ENCODE measurements at places on chromosomes 3 and 15.
A peak's percentile ranks its signal among the peaks of the same experiment; 100 is the strongest.

DNA sequence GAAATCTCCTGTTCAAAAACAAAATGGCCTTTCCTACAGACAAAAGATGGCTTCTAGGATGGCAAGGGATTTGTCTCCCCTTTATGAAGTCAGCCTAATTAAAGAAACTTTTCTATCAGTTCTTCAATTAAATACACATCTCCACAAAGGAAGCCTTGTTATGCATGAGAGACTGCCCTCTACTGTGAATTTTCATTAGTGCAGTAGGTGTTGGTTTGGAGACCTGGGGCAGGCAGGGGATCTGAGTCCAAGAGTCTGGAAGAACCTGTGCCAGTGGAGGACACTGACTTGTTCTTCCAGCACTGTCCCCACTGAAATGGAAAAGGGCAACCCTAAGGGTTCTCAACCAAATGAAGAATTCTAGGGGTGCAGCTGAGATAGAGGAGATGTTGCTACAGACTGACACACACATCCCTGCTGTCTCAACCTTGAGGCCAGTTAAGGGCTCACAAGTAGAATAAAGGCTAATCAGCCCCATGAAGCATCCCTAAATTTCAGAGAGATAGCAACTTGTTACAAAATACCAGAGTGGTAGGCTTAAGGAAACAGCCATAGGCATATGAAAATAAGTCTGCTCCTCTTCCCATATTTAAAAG is 174.0 kb upstream of the PRICKLE2 start:
- DNase-seq = peak; percentile 59

GRCh38 chr3:27507515-27508266 is 23.5 kb upstream of the SLC4A7 start:
- DNase-seq = no peak

DNA sequence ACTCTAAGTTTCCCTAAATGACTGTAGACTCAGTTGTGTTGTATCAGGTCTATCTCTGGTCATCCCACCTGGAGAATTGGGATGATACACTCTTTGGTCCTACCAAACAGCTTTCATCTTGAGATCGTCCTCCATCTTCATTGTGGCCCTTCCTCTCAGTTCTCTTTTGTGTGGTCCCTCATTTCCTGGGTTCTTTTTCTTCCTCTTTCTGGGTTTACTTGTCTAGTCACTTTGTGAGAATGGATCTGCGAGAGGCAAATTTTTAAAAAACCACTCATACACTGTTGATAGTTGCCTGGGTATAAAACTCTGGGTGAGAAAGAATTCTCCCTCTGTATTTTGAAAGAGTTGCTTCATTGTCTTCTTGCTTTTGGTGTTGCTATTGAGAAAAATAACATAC is 6.0 kb upstream of the AMOTL2 start:
- no peak for DNase-seq

DNA sequence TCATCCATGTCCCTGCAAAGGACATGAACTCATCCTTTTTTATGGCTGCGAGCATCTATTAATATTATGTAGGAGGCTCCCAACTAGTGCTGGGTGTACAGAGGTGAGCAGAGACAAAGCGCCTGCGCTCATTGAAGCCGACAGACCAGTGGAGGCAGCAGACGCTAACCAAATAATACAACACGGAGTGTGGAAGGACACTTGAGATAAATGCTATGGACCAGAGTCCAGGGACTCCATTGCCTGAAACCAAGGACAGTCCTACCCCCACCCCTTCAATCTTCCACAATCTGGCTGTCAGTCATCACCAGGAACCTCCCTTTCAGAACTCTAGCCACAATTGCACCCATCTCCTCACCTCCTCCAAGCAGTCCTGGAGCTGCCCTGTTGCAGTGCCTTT is 41.5 kb downstream of the KLHL6 start:
- no peak for DNase-seq

- DNase-seq = no peak
Measured at GRCh38 chr3:188861842-188862744, 309.7 kb upstream of the TPRG1 start.

DNA sequence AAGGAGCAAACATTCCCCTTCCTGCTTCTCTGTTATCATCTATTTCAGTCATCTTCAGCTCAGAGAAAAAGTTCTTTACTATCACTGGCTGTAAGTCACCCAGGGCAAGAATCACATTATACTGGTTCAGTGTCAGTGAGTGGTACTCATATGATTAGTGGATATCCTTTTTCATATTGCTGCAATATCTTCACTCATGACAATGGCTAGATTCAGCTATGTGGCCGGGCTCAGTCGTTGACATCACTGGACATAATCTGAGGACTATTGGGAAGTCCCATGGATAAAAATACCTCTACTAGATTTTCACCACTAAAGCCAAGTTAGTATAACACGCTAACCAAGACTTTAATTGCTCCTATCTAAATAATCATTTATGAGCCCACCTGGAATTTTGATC is 91.3 kb upstream of the UBE2E2 start:
- no peak for DNase-seq

GRCh38 chr3:177646749-177647148 is 449.5 kb upstream of the TBL1XR1 start:
- DNase-seq = no peak

DNA sequence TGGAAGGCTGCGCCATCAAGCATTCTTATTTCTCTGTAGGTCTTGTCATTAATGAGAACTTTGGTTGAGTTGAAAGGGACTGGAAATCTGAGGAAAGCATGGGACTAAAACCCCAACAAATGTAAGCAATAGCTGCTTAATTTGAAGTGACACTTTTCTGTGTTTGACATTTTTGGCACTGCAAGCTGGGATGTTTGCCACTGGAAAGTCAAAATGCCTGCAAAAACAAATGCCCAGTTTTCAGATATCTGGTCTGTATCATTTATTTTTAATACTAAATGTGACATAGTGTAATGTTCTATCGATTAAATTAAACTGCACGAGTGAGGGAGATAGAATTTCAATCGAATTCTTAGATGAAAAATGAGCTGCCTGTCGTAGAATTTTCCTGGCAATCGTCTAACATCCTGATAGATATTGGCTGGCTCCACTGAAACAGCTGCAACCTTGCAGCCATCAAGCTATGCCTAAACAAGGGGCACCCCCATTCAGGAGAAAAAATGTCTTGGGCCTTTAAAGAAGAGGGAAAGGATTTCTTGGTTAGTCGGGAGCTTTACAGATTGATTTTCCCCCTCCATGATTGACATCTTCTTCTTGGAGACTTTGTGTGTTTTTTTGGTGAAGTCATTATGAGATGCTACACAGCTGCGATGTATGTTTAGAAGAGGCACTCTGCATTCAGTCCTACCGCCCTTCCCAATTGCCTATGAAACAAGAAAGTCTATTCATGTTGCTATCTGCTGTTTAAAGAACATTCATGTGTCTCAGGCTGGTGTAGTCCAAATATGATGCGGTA is 316.7 kb upstream of the TBL1XR1 start:
- DNase-seq = no peak
